ENCODE measurements at places on chromosomes 2 and 18.
A peak's percentile ranks its signal among the peaks of the same experiment; 100 is the strongest.

GRCh38 chr2:231673348-231673770 is 35.0 kb upstream of the PTMA start:
- no peak for DNase-seq

DNA sequence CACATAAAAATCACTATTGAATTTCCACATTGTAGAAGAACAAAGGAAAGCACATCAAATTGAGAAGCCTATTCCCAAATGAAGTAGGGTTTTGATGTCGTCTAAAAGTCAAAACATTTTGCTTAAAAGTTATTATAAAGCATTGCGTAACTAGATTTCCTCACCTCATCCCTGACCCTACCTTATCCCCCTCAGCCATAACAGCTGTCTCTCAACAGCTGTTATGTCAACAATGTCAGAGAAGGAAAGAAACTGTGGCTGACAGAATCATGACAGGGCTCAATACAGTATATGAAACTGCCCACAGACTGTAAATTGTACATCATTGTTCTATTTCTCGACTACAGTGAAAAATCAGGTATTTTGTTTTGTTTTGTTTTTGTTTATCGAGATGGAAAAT is 63.0 kb upstream of the ACVR1C start:
- DNase-seq, result no peak

- no peak for DNase-seq
These were observed 122.9 kb downstream of the TXNL1 start for GRCh38 chr18:56515522-56515921.

DNA sequence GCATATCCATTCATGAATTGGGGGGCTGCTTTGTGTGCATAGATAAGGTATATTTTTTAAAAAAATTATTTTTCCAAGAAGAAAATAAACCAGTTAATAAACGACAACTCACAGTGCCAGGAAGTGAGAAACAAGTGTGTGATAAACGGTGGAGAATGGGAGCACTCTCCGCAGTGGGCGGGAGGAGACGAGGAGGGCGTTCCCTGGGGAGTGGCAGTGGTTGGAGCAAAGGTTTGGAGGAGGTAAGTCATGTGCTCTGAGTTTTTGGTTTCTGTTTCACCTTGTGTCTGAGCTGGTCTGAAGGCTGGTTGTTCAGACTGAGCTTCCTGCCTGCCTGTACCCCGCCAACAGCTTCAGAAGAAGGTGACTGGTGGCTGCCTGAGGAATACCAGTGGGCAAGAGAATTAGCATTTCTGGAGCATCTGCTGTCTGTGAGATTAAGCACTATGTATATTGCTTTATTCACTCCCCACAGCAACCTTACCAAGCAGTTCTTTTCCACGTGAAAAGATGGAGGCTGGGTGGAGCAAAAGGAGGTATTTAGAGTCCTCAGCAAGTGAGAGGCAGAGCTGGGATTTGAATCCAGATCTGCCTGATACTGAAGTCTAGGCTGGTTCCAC is 27.0 kb upstream of the CASP8 start:
- DNase-seq, result no peak

- DNase-seq, result no peak
These were observed 110.2 kb upstream of the RBBP8 start for GRCh38 chr18:22822841-22823508.

- no peak for DNase-seq
These were observed 14.9 kb upstream of the MBP start for GRCh38 chr18:77147418-77147852.

DNA sequence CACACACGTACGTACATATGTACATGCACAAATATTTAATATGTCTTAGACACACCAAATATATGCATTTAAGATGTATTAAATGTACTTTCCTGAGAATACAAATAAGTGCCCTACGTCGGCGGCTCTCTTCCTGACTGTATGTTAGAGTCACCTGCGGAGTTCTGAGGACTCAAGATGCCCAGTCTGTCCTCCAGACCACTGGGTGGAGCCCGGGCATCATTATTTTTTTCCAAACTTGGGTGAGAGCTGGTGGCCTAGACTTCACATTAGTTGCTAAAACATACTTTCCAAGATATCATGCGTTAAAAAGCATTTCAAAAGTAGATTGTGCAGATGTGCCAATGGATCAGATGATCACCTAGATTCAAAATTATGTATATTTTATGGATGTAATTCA is 2.9 kb downstream of the IL18R1 start:
- no peak for DNase-seq

DNA sequence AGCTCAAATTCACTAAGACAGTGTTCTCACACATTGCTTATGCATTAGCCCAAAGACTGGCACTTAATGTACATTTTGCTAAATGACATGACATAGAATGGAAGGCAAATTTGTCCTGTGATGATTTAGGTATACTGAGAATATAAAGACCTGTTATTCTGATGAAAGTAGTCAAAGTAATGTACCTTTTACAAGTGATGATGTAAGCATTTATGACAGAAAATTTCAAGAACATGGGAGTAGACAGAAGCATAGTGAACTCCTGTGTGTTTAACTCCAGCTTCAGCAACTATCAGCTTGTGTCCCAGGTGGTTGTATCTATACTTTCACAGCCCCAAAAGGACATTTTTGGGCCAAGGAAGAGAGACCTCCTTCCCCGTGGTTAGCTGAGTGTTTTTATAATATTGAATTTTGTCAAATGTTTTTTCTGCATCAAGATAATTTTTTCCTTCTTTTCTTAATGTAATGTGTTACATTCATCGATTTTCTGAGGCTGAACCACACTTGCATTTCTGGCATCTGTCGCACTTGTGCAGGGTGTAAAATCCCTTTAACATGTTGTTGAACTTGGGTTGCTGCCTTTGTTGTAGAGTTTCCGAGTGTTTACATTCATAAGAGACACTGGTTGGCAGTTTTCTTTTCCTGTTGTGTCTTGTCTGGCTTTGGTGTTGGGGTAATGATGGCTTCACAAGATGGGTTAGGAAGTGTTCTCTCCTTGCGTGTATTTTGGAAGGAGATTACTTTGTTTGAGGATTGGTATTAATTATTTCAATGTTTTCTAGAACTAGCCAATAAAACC is 33.9 kb upstream of the TMEM18 start:
- no peak for DNase-seq

DNA sequence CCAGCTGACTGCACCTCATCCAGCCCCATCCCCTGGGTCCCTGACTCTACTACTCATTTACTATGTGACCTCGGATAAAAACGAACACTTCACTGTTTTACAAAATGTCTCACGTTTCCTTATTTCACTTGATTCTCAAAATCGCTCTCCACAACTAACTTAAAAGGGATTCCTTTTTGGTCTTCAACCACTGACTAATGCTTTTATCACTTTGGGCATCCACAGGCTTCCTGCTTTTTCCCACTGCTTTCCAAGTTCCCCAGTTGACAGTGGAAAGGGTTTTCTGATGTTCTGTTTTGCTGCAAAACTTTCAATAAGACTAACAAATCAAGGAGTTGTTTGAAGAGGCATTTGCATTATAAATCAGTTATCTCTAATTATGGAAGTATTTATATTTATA is 24.1 kb downstream of the EIF2AK3 start:
- no peak for DNase-seq

GRCh38 chr18:48808476-48808875 is 142.3 kb downstream of the SMAD7 start:
- DNase-seq, result no peak

GRCh38 chr2:240579071-240579762 is 7.3 kb upstream of the CAPN10 start:
- DNase-seq, result no peak

GRCh38 chr2:75558786-75559679 is 1.7 kb downstream of the EVA1A start:
- no peak for DNase-seq

DNA sequence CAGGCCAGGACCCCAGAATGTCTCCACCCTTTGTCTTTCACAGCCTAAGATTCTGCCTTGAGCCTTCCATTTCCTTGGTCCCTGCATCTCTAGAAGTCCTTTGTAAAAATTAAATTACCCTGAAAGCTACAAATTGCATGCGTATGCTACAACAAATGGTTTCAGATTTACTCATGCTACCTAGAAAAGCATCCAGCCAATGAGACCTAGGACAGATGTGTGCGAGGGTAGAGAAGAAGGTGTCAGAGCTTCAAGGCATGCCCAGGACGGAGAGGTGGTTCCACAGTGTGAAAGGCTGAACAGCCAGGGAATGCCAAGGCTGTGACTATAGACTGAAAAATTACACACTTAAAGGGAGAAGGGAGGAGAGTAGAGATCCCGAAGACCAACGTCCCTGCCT is 40.2 kb downstream of the CCBE1 start:
- DNase-seq, result no peak

DNA sequence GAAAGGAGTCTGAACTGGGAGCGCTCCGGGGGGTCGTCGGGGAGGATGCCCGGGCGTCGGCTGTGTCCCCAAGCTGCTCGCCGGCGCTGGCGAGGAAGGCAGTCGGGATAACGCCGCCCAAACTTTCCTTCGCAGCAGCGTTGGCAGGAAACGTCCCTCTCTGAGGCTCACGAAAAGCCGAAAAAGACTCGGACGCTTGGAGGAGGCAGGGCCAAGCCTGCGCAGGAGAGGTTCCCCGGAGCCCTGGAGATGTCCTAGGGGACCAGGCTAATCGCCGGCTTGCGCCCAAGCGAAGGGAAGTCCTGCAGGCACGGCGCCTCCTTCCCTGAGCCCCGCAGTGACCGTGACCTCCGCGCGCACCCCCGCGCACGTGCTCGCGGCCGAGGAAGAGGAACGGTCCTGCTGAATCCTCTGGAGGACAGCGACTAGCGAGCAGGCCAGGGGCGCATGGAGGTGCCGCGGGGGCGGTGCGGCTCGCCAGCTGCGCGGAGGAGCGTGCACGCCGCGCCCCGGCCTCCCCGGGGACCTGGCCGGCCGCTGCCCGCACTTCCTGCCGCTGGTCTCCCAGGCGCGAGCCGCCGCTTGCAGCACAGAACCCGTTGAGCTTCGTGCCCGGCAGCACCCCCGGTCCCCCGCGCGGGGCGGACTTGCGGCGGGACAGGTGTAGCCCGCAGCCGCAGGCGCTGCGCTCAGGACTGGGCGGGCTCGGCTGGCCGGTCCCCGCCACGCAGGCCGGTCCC is at the start of gene SH3RF3:
TSS of gene SH3RF3 (plus strand) at position 590 of the 740 bp plus-strand sequence.
- no peak for DNase-seq

GRCh38 chr18:62396381-62396780 is 71.3 kb downstream of the TNFRSF11A start:
- DNase-seq, result no peak

GRCh38 chr18:45249246-45249661 is 366.0 kb upstream of the SLC14A2 start:
- DNase-seq, result no peak

- DNase-seq, result no peak
These were observed 25.1 kb downstream of the GPR35 start for GRCh38 chr2:240650254-240650965.

GRCh38 chr2:44315945-44316344 is 40.7 kb downstream of the SLC3A1 start:
- no peak for DNase-seq

- no peak for DNase-seq
These were observed 187.1 kb downstream of the ZNF407 start for GRCh38 chr18:74784752-74785151.

DNA sequence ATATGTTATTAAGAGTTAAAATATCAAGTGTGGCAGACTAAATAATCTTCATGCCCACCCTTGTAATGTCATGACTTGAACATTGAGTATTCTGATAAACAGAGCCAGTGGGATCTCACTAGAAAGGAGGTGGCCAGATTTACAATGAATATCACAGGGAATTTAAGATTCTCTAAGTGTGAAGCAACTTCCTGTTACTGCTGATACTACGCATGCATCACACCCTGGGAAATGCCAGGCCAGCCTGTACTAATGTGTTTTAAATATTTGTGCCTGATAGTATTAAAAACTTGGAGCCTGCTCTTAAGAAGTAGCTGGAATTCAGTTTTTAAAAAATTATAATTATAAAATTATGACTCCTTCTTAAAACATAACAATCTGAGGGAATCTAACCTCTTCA is 148.3 kb downstream of the LAMA3 start:
- DNase-seq, result no peak

GRCh38 chr2:41933585-41934320 is 114.1 kb upstream of the PKDCC start:
- no peak for DNase-seq

DNA sequence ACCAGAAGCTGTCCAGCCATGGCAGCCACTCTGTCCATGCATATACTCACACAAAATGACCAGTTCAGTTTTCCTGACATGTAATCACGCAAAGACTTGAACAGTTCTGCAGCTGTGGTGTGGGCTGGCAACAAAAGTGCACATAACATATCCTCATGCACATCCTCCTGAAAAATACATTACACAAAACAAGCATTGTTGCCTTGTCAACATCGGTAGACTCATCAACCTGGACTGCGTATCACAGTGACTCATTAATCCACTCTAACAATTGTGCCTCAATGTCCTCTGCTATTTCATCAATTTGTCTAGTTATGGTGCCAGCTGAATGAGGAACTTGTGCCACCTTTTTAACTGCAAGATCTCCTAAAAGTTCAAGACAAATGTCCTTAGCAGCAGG is 19.5 kb downstream of the RBKS start:
- no peak for DNase-seq

DNA sequence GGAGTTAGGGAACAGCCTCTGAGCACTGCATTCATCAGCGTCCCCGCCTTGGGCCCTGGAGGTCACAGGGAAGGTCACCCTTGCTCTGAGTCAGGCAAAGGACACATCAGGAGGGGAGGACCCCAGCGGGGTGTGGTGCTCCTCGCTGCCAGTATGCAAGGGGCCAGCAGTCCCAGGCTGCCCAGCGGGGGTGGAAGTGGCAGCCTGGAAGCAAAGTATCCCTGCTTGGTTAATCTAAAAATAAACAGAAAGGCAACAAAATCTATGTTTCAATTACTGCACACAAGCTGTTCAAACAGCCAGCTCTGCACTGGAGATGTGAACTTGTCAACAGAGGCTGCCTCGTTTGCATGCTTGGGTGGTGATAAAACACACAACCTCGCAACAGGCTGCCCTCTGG is 164.1 kb downstream of the KLHL29 start:
- no peak for DNase-seq

GRCh38 chr2:177165721-177166711 is 46.6 kb upstream of the HNRNPA3 start:
- peak; percentile 4 for DNase-seq

- DNase-seq, result no peak
These were observed 880.4 kb downstream of the TRIB2 start for GRCh38 chr2:13597176-13597575.

DNA sequence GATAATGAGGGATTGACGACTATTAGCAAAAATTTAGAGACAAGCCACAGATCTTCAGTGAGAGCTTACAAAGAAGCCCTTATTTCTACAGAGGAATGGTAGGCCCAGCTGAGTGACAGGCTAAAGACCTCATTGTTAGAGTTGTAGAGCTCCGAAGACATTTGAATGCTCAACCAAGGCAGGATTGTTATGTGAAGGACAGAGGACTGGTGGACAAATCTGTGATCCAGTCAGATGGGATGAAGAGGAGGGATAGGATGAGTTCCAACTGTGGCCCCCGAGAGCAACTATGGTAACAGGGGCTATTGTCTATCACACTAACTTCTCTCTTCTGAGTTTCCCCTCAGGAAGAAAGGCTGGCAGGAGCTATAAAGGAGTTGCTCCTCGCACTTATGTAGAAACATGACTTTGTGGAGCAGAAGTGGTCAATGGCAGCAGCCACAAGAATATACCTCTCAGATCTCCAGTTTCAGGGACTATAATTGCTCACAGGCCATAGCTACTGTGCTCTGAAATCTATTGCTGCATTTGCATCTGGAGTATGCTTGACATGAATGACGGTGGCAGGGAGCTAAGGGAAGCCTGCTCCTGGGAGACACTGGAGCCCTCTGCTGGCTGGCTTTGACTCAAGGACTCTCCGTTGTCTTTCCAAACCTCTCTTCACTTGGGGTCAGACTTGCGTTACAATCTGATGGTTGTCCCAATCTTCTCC is 50.3 kb upstream of the GREB1L start:
- no peak for DNase-seq

GRCh38 chr2:179558010-179558934 is 293.6 kb upstream of the SESTD1 start:
- no peak for DNase-seq
